ENCODE measurements at places on chromosomes 7 and 10. TPM values are rescaled to one million over a fixed set of nuclear protein-coding genes. Genes with fewer than 3 reads are reported as not detected.

The PNLIP gene
- total RNA-seq = not detected

- H3K27me3 ChIP-seq = no peaks in the 10 kb centered on the region
- no peak overlapping the region for H3K27ac ChIP-seq
- no peak overlapping the region for H3K4me3 ChIP-seq
- DNase-seq = no peak
Observed at GRCh38 chr7:30062587-30062986, 34.4 kb downstream of the PLEKHA8 start.

The PLPP4 gene
- 6.4 TPM for total RNA-seq

The HOXA6 gene
- total RNA-seq = 22.0 TPM

The TMEM270 gene
- 0.50 TPM for total RNA-seq
